ENCODE measurements at places on chromosomes 3 and 15. TPM values are rescaled to one million over a fixed set of nuclear protein-coding genes. Genes with fewer than 3 reads are reported as not detected.

Gene ABHD17C
- total RNA-seq, result 4.9 TPM

Gene ITIH1
- not detected for total RNA-seq

Gene GP5
- total RNA-seq, result 0.13 TPM

Gene DISP2
- 0.13 TPM for total RNA-seq

Gene ATP10A
- total RNA-seq, result under 0.01 TPM

Gene GPR87
- under 0.01 TPM for total RNA-seq

Gene ELL3
- 1.5 TPM for total RNA-seq

Gene PPP1R14D
- not detected for total RNA-seq

Gene MAP6D1
- total RNA-seq, result 0.51 TPM

Gene ALDH1L1
- not detected for total RNA-seq

Gene EBLN2
- total RNA-seq, result 2.9 TPM

Gene TPRG1
- total RNA-seq, result under 0.01 TPM

Gene CELF6
- not detected for total RNA-seq

Gene MEX3B
- total RNA-seq, result 4.1 TPM

Gene TTLL13
- total RNA-seq, result 0.13 TPM

Gene STAC
- total RNA-seq, result 2.1 TPM

Gene UQCC5
- total RNA-seq, result 4.8 TPM

Gene GPR171
- total RNA-seq, result not detected

Gene LEKR1
- 0.26 TPM for total RNA-seq

Gene FAM174B
- 87.6 TPM for total RNA-seq

Gene VEPH1
- 5.3 TPM for total RNA-seq

Measured in dermis microvascular lymphatic vessel endothelial cell (primary cell).